ENCODE measurements at places on chromosomes 1 and 21.

DNA sequence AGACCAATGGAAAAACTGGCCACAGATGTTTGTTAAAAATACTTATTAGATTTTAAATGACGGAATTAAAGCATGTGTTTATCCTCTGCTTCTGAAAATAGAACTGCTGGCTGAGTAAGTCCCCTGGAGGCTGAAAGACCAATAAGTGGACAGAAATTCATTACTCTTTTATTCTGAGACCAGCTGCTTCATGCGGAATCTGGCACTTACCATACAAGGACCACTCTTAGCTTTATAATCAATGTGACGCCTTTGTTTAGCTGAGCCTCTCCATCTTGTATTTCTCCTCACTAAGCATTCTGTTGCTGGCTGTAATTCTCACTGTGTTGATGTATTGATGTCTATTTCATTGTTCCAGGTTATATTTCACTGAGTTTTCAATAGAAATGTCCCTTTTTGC is 6.3 kb upstream of the EXO1 start:
- no peak for DNase-seq

DNA sequence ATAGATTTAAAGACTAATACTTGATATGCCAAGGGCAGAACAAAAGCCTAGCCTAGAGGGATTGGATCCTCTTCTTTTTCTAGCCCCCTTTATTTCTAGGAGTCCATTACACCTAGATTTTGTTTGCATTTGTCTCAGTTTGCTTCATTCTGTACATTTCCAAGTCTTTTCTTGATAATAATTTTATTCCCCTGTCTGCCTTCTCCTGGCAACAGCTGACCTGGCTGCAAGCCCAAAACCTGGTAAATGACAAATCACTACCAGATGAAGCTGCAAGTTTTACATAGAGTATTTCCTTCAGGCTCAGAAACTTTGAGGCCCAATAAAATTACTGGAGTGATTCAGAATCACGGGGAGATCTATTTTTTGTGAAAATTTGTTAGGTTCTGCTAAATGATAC is 36.5 kb upstream of the LHX8 start:
- DNase-seq = no peak

GRCh38 chr1:156143765-156144489 is 9.5 kb upstream of the SEMA4A start:
- no peak for DNase-seq

GRCh38 chr1:202207292-202207691 is 13.7 kb downstream of the LGR6 start:
- no peak for DNase-seq

GRCh38 chr1:205534444-205534985 is 30.0 kb downstream of the CDK18 start:
- no peak for DNase-seq

GRCh38 chr1:54300401-54300800 is 100.4 kb downstream of the MRPL37 start:
- DNase-seq = no peak

DNA sequence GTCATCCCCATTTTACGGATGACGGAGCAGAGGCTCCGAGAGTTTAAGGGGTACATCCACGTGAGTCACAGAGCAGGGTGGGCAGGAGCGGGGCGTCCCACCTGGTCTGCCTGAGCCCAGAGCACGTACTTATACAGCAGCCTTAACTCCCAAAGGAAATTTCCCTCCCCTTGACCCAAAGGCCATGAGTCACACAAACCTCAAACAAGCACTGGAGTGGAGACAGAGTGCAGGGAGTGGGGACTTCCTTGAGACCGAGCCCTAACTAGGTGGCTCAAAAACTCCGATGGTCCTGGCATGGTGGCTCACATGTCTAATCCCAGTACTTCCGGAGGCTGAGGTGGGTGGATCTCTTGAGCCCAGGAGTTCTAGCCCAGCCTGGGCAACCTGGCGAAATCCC is 141.6 kb upstream of the KLHDC7A start:
- DNase-seq = no peak

GRCh38 chr1:3914331-3914851 is 14.3 kb upstream of the C1orf174 start:
- DNase-seq = no peak

DNA sequence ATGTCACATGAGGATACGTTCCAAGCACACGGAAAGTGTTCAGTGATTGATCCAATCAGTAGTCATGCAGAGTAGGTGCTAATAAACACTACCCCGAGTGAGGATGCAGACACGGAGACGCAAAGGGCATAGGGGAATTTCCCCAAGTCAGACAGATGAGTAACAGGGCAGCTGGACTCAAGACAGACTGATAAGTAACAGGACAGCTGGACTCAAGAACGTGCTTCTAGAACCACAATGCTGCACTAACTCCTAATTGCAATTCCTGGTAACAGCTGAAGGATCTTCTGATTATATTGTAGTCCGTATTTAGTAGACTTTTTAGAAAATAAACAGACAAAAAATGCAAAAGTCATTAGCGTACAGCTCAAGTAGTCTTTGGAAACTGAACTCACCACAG is 1.9 kb upstream of the OR2T10 start:
- no peak for DNase-seq

- no peak for DNase-seq
These were observed 160.5 kb downstream of the LTN1 start for GRCh38 chr21:28832013-28832714.

- no peak for DNase-seq
These were observed 204.4 kb downstream of the SLC35F3 start for GRCh38 chr1:234108921-234109320.

- DNase-seq = no peak
These were observed 100.0 kb upstream of the SLC25A33 start for GRCh38 chr1:9439074-9439761.

GRCh38 chr1:153293851-153294250 is 18.9 kb downstream of the PGLYRP3 start:
- DNase-seq = no peak

DNA sequence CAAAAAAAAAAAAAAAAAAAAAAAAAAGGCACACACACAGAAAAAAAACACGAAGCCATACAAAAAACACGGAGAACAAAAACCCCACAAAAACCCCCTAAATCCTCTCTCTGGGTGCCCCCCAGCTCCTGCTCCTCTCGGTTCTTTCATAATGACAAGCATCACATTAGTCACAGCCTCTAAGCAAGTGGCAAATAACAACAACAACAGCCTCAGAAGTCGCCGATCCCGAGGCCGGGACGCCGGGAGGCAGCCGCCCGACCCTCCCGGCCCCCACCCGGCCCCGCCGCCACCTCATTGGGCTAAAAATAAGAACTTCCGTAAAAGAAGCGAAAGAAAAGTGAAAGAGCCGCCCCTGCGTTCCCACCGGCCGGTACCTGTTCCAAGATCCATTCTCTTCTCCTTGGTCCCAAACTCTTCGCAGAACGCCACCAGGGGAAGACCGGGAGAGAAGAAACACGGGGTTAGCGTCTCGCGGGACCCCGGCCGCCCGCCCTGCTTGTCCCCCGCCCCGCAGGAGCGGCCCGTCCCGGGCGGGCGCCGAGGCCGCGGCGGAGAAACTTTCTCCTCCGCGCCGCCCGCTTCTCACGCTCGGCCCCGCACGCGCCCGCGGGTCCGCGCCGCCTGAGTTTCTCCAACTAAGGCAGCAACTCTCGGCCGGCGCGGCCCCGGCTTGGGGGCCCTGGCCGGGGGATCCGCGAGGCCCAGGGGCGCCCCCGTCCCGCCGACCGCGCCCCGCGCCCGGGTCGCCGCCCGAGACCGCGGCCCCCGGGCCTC is 102.8 kb downstream of the CASZ1 start:
- peak; percentile 29 for DNase-seq

- DNase-seq = no peak
These were observed 24.1 kb downstream of the COL16A1 start for GRCh38 chr1:31679676-31680230.

GRCh38 chr1:94351481-94351880 is 66.7 kb upstream of the ABCD3 start:
- no peak for DNase-seq

- no peak for DNase-seq
These were observed 21.1 kb upstream of the TBX15 start for GRCh38 chr1:119009312-119009655.

DNA sequence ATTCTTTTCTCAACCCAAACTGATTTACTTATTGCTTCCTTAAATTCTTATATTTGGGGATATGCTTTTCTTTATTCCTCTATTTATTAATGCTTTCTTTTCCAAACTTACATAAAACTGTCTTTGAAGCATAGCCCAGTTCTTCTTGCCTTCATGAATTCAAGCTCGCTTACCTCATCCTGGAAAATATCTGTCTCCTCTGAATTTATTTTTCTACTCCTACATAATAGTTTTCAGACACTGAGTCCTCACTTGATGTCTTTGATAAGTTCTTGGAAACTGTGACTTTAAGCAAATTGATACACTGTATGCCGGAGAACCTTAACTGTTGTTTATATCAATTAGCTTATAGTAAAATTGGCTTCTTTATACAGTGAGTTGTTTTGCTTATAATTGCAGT is 93.8 kb downstream of the ZFYVE9 start:
- no peak for DNase-seq

GRCh38 chr21:42304556-42305454 is 10.4 kb downstream of the TFF3 start:
- no peak for DNase-seq

- DNase-seq = no peak
These were observed 97.7 kb downstream of the TMEM53 start for GRCh38 chr1:44576456-44577150.

DNA sequence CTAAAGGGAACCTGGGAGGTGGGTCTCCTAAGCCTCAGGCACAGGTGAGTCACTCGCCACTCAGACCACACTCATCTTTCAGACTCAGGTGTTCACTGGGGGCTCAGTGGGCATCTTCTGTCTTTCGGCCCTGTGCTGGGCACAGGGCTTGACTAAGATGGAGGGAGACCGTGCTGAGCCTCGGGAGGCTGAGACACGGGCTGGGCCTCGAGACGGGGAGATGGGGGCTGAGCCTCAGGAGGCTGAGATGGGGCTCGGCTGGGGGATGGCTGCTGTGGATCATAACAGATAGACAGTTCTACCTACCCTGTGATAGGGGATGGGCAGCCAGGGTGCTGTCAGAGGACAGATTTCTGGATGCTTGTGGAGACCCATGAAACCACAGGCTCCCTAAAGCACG is 15.5 kb upstream of the IFNLR1 start:
- DNase-seq = no peak

GRCh38 chr1:30680429-30680828 is 43.0 kb downstream of the MATN1 start:
- no peak for DNase-seq

DNA sequence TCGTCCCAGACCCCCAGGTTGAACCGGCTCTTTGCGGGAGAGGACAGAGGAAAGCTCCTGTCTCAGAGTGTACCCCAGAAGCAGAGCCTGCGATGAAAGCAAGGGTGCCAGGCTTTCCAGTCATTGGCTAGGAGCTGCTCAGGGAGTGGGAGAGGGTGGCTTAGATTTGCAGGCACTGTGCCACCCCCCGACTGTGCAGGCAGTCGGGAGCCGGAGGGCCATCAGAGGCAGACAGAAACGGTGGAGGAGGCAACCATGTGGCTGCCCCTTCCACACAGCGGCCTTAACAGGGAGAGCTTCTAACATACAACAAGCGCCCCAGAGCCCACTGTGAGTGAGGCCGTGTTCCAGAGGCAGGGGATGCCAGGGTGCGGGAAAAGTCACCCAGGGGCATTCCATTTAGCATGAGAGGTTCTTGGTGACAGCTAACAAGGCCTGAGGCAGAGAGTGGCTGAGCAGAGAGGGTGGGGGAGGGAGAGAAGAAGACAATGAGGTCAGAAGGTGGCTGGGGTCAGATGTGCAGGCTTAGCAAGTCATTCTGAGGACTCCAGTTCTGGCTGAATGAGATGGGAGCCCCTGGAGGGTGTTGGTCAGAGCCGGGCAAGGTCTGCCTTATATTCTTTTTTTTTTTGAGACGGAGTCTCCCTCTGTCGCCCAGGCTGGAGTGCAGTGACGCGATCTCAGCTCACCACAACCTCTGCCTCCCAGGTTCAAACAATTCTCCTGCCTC is 9.5 kb upstream of the C1orf167 start:
- DNase-seq = no peak

- DNase-seq = no peak
These were observed 2.9 kb downstream of the ARF1 start for GRCh38 chr1:228085287-228085951.

- DNase-seq = no peak
These were observed 363.8 kb downstream of the NPHP4 start for GRCh38 chr1:5628416-5628815.

DNA sequence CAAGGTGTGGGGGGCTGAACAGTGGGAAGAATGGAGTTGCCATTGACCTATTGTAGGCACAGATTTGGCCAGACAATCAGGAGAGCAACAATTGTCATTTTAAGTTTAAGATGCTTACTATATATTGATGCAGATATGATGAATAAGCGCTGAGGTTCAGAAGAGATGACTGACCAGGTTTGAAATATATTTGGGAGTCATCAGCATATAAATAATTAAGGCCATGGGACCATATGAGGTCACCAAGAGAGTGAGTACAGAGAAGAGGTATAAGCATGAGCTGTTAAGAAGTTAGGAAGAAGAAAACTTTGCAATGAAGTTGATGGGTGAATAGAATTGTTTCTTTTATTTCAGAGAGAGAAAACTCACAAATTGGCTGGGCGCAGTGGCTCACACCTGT is 4.5 kb upstream of the GADD45A start:
- no peak for DNase-seq

- no peak for DNase-seq
These were observed 8.7 kb downstream of the SZRD1 start for GRCh38 chr1:16375521-16376340.

DNA sequence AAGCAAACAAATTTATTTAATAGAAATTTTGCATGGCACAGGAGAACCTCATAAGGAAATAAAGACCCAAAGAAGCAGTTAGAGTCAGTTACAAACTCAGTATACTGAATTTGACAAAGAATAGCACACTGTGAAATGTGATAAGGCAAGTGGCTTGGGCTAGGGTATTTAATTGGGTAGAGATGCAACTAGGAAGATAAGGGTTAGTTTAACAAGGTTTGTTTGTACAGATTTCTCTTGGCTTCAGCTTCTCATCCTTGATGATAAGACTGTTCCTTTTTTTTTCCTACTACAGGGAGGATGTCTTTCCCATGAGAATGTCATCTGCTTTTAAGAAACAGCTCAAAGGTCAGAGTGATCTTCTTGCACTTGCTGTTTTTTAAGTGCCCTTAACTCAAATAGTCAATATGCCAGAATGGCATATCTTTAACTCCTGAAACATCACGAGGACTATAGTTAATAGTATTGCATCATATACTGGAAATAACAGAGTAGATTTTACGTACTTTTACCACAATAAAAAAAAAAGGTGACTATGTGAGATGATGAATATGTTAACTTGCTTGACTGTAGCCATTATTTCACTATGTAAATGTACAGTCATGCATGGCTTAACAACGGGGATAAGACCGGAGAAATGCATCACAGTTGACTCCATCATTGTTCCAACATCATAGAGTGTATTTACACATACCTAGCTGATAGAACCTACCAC is 9.2 kb upstream of the TRAF3IP3 start:
- no peak for DNase-seq

GRCh38 chr1:83693427-83694126 is 305.4 kb downstream of the TTLL7 start:
- no peak for DNase-seq

GRCh38 chr1:116674751-116675150 is 7.2 kb upstream of the IGSF3 start:
- DNase-seq = no peak

GRCh38 chr1:173400387-173400995 is 76.6 kb upstream of the PRDX6 start:
- no peak for DNase-seq

All from T follicular helper cell (primary cell).